Upper lobe of left lung (tissue), 6 donors: ENCODE measurements at places on chromosomes 12 and 14. TPM values are rescaled to one million over a fixed set of nuclear protein-coding genes. Genes with fewer than 3 reads are reported as not detected.

DNA sequence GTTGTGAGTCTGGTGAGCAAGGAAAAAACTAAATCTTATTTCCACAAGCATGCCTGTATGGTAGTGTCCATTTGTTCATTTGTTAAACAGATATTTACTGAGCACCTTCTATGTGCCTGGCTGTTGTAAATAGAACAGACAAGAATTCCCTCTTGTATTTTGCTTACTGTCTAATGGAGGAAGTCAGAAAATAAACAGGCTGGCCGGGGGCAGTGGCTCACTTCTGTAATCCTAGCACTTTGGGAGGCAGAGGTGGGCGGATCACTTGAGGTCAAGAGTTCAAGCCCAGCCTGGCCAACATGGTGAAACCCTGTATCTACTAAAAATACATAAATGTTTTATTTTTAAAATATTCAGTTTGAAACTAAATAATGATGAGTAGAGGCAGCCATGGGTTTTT, 79.3 kb downstream of the GTF2A1 start:
- DNase-seq: no peak

HCAR3 gene
- 1.1 TPM for total RNA-seq

DNA sequence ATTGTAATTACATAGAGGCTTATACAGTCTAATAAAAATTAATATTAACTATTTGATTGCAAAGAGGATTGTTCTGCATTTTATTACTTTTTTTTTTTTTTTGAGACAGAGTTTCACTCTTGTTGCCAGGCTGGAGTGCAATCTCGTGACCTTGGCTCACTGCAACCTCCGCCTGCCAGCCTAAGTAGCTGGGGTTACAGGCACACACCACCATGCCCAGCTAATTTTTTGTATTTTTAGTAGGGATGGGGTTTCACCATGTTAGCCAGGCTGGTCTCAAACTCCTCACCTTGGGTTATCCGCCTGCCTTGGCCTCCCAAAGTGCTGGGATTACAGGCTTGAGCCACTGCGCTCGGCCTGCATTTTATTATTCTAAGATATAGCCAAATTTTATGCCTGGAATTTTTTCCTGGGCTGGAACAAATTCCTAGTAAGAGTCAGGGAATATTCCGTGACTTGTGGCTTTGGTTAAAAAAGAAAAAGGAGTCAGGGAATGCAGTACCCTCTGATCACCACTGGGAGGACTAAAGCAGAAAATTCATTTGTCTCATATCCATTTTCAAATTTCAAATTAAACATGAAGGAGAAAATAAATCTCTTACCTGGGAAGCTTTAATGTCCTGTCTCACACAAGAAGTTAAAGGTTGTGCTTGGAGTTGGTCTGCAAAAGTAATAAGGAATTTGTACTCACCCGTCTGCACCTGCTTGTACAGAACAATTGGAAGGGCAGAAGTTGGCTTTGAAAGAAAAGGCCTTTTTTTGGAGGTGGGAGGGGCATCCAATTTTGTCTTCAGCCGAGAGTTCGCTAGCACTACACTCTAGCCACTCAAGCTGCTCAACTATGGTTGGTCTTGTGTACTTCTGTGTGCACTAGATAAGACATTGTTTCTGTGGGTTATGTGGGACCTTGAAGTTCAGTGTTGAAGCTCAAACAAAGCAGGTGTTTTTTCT, 8.7 kb downstream of the MARK3 start:
- no peak for DNase-seq

DNA sequence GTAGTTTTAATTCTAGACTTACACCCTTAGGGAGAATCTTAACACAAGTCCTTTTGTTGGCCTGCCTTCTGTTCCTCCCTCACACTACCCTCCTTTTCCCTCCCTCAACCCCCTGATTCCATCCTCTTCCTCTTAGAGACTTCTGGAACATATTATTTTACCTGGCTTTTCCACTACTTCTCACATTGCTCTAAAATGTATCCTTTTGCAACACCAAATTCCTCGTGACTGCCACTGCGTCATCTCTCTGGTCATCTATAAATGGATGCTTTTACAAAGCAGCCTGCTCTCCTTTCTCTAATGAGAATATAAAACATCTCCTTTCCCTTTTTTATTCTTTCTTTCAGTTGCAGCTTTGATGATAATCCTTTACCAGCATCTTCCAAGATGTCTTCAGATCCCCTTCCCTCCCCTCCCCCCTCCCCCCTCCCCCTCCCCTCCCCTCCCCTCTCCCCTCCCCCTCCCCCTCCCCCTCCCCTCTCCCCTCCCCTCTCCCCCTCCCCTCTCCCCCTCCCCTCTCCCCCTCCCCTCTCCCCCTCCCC, 93.6 kb downstream of the DIP2B start:
- no peak for DNase-seq

NAB2 gene
- total RNA-seq: 64.9 TPM

DNA sequence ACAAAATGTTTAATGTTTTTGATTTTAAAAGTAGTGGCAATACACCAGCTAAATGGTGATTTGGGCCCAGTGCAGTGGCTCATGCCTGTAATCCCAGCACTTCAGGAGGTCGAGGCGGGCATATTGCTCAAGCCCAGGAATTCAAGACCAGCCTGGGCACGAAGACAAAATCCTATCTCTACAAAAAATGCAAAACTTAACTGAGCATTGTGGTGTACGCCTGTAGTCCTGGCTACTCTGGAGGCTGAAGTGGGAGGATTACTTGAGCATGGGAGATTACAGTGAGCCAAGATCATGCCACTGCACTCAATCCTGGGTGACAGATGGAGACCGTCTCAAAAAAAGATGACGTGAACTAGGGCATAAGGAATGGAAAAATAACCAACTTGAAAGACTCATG, 4.7 kb downstream of the RPL36AL start:
- no peak for DNase-seq

- DNase-seq: no peak
Observed at GRCh38 chr12:22527999-22528398, 16.3 kb downstream of the C2CD5 start.

IGFBP6 gene
- 34.3 TPM for total RNA-seq

DNA sequence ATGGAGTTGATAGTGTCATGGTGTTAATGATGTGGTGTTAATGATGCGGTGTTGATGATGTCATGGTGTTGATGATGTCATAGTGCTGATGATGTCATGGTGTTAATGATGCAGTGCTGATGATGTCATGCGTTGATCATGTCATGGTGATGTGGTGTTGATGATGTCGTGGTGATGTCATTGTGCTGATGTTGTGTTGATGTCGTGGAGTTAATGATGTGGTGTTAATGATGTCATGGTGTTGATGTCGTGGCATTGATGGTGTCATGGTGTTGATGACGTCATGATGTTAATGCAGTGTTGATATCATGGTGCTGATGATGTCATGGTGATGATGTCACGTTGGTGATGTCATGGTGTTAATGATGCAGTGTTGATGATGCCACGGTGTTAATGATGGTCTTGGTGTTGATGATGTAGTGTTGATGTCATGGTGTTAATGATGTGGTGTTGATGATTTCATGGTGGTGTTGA, 49.1 kb upstream of the RIMBP2 start:
- no peak for DNase-seq

DNA sequence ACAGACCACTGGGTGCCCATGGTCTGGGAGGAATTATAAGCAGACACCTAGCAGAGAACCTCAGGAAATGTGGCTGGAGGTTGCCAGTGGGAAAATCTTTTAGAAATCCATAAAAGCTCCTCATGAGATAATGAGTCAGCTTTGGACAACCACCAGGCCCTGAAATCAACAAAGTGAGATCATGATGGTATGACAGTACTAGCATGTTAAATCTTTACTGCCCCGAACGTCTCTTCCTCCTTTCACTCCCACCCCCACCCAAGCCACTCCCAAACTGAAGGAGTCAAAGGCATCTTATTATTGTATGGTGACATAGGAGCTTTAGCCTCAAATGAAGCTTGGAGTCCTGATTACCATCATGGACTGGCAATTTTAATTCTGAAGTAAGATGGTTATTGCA, 240.0 kb downstream of the DIO2 start:
- DNase-seq: no peak

GRCh38 chr12:92899386-92900001, 29.6 kb downstream of the EEA1 start:
- peak; percentile 34 for DNase-seq

GRCh38 chr12:110776410-110776809, 33.7 kb upstream of the PPP1CC start:
- DNase-seq: no peak

TXNDC16 gene
- 7.4 TPM for total RNA-seq

DNA sequence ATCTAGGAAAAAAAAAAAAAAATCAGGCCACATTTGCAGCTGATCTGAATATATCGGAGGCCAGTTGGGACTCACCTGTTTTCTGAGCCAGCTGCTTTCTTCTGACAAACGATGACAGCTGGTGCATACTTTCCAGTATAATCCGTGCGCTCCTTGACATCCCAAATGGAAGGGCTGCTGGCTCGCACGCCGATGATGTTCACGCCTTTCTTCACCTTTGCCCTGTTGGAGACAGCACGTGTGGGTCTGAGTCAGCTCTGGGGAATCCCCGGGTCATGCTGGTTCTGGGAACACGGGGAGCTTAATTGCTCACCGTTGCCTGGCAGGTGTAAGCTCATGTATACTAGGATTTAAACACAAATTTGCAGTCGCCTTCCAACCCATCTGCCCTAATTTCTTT, 372.8 kb downstream of the TMEM132D start:
- no peak for DNase-seq

DNA sequence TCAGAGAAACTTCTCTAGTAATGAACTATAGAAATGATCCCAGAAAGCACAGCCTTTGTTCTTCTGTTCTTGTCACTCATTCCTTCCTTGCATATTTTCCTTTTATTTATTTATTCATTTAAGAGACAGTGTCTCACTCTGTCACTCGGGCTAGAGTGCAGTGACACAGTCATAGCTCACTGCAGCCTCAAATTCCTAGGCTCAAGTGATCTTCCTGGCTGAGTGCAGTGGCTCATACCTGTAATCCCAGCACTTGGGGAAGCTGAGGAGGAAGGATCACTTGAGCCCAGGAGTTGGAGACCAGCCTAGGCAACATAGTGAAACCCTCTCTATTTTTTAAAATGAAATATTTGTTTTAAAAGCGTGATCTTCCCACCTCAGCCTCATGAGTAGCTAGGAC, 11.5 kb downstream of the TECPR2 start:
- no peak for DNase-seq

- no peak for DNase-seq
Observed at GRCh38 chr14:24852312-24853060, 197.5 kb downstream of the STXBP6 start.

ATP23 gene
- 4.7 TPM for total RNA-seq

INHBC gene
- total RNA-seq: not detected

COL2A1 gene
- not detected for total RNA-seq

C12orf42 gene
- total RNA-seq: not detected

DNA sequence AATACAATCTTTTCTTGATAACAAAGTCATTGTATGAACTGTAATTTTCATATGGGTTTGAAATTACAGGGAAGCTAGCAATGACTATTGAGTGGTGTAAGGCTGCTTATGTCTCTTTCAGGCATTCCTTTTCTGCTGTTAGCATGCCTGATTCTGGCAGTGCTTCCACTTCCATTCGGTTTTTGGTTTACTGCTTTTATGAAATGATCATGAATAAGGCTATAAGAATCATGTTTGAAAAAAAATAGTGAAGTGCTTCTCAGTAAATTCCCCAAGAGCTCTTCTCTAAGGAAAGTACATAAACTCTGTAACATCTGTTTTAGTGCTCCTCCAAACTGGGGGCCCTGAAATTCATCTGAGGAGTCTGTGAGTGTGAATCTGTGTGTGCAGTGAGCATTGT, 434.0 kb upstream of the RGS6 start:
- no peak for DNase-seq

GRCh38 chr14:62691647-62692489, 353.4 kb downstream of the KCNH5 start:
- DNase-seq: no peak

GRCh38 chr12:5047729-5048128, 4.0 kb downstream of the KCNA5 start:
- DNase-seq: no peak

GRCh38 chr12:119936705-119937311, 52.2 kb upstream of the BICDL1 start:
- DNase-seq: no peak
